ENCODE measurements at places on chromosomes 3 and 15.

GRCh38 chr3:20145874-20146273, 40.1 kb downstream of the SGO1 start:
- no peak for DNase-seq

DNA sequence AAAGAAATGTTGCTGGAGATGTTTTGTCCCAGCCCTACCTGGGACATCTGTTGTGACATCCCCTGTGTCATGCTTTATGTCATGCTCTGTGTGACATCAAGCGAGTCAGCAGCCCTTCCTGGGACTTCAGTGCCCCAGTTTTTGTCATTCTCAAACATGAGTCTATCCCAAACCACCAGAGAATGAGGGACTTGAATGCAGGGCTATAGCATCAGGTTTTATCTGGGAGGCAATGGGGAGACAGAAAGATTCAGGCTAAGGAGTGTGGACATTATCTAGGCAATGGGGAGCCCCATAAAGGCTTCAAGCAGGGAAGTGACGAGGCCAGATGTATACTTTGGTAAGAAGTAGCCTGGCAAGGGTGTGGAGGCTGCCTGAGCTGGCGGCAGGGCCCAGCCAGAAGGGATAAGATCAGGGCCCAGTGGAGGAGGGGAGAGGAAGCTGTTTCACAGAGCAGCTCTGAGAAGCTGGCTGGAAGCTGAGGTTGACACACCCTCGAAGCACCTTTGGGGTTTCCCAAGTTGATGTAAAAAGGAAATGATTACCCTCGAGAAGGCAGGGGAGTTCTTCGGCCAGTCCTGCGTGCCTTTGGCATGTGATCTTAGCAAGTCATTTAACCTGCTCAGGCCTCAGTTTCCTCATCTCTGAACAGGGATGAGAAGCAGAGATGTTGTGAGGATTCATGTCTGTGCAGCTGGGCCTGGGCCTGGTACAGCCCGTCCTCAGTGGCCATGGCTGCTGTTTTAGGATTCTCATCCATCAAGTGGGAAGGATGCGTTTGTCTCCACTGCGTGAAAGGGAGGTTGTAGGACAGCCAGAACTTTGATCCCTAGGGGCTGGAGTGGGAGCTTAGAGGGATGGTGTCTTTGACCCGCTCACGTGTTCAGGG, 34.3 kb downstream of the IRAK2 start:
- peak; percentile 65 for DNase-seq

- DNase-seq = no peak
Observed at GRCh38 chr15:66939016-66939415, 126.4 kb upstream of the SMAD3 start.

DNA sequence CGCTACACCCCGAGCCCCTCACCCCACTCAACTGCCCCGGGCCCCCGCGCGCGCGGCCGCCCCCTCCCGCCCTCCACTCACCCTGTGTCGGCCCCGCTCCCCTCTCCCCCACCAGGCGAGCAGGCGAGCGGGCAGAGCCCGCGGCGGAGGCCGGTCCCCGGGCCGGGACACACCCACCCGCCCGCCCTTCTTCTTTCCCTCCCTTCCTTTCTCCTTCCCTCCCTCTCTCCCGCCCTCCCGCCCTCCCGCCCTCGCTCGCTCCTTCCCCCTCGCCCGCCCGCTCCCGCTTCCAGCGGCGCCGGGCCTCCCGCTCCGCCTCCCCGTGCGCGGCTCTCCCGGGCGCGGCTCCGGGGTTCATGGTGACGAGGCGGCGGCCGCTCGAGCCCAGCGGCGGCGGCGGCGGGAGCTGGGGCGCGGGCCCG, at the start of gene CTDSPL:
TSS of gene CTDSPL (plus strand) at position 261 of the 422 bp plus-strand sequence. CDS start 320 bp downstream, outside the sequence.
- DNase-seq = no peak

DNA sequence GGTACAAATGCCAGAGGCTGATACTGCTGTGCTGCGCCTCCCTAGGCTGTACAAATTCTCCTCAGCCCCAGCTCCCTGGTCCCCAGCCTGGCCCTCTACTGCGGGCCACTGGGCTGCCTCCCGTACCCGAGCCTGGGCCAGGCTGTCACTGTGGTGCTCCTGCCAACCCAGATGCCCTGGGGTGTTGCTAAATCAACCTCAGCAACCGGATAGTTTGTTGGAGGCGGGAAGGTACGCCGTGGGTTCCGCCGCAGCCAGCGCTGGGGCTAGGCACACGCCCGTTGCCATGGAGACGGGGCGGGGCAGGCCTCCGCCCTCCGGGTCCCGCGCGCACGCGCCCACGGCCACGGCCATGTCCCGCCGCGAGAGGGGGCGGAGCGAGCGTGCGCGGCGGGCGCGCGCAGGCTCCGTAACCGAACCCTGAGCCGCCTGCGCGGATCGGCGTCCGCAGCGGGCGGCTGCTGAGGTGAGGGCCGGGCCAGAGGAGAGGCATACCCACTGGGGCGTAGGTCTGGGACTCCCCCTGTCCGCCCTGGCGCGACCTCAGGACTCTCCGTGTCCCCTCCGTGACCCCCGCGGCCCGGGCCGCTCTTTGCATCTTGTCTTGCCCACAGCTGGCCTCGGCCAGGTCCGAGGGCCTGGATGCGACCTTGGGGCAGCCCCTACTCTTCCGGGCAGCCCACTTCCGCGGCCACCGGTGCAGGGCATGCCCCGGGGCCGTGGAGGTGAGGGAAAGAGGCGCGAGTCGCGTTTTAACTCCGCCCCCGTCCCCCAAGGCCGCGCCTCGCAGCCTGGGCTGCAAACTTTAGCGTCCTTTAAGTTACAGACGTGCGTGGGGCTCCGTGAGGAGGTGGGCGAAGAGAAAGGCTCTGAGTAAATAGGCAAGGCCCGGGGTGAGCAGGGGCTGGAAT, at the start of gene TEX264:
TSS of gene TEX264 (plus strand) at position 430 of the 911 bp plus-strand sequence. CDS start 3,053 bp downstream, outside the sequence.
- peak; percentile 92 for DNase-seq

- DNase-seq = no peak
Observed at GRCh38 chr3:15756505-15756904, 41.3 kb downstream of the ANKRD28 start.

GRCh38 chr15:41983621-41984571, 11.5 kb upstream of the EHD4 start:
- no peak for DNase-seq

GRCh38 chr3:10382892-10383849, 62.3 kb upstream of the SEC13 start:
- DNase-seq = no peak

DNA sequence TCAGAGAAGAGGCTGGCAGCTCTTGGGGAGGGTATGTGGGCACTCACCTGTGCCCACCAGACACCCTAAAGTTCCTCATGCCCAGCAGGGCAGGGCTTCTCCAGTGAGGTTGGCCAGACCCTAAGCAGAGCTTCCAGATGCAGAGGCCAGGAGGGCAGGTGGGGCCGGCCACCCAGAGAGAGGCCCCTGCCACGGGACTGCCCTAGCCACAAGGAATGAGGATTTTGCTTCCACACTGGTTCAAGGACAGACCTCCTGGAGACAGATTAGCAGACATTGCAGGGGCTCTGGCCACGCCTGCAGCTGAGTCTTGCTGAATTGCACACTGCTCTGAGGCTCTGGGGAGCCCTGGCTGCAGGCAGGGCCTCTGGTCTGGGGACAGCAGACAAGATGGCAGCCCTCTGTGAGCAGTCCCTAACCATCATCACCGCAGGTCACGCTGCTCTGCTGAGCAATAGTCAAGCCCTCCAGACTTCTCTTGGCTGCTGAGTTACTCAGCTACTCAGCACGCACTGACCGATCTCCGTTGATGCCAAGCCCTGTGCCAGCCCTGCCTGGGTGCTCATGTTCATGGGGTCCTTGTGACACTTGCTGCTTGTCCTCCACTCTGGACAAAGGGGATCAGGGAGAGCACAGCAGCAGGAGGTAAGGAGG, 117.4 kb upstream of the ABHD17C start:
- no peak for DNase-seq

DNA sequence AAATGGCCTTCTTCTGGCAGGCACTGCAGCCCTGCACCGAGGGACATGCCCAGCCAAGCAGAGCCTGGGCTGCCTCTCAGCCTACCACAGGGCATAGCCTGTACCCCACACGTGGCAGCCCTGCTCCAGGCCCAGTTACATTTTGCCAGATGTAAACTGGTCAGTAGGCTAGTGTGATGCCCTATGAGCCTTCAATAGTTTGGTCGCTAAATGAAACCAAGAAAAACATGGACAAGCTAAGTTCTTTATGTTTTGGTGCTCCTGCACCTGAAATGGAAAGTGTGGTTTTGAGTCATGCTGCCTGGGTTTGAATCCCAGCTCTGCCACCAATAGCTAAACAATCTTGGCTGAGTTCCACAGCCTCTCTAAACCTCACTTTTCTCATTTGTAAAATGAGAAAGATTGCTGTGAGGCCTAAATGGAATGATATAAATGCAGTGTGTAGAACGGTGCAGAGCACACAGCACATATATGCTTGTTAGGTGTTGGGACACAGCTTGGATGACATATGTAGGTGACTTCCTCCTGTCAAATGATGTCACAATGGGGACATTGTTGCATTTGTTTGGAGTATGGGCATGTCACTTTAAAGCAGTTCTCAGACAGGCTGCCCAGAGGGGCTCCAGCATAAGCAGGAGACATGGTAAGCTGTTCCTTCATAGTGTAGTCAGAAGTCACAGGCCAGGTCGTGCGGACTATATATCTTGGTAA, 57.4 kb downstream of the ZBTB38 start:
- DNase-seq = no peak

DNA sequence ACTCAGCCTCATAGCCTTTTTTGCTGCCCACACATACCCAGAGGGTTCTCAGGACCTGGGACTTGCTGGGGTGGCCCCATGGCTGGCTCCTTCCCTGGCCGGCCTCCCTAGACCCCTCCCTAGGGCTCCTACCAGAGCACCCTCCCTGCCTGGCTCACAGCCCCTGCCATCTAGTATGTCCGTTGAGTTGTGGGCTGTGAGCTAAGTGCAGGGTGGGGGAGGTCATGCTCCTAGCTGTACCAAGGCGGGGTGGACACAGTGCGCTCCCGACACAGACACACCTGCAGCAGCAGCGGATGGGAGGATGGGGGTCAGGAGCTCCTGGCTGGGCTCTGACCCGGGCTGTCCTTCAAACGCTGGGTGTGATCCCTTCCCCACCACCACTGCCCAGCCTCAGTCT, 41.6 kb downstream of the HMCES start:
- no peak for DNase-seq

DNA sequence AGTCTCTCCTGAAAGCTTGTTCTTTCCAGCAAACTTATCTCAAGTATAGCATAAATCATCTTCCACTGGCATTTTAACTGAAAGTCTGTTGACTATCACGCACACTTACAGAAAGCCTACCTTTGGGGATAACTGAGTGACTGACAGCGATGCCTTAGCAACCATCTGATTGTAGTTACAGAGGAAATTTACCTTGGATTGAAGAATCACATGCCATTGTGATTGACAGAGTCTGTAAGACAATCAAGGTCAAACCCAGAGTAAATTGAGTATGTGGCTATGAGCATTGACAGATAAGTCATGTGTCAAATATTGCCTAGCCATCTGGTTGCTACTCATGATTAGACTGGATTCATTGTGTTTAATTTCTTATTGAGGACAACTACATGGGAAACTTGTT, 82.0 kb downstream of the CNTN4 start:
- no peak for DNase-seq

DNA sequence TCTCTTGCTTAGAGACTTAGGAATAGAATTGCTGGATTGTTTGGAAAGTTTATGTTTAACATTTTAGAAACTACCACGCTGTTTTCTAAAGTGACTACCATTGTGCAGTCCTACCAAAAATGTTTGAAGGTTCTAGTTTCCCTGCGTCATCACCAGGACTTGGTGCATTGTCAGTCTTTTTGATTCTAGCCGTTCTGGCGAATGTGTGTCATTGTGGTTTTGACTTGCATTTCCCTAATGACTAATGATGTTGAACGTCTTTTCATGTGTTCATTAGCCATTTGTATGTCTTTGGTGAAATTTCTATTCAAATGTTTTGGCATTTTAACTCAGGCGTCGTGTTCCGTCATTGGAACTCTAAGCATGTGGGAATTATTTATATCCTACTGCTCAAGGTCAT, 58.0 kb downstream of the CHD2 start:
- peak; percentile 37 for DNase-seq

- DNase-seq = no peak
Observed at GRCh38 chr3:48709051-48709461, 8.0 kb downstream of the IP6K2 start.

- no peak for DNase-seq
Observed at GRCh38 chr15:57198654-57199291, 177.5 kb upstream of the CGNL1 start.

DNA sequence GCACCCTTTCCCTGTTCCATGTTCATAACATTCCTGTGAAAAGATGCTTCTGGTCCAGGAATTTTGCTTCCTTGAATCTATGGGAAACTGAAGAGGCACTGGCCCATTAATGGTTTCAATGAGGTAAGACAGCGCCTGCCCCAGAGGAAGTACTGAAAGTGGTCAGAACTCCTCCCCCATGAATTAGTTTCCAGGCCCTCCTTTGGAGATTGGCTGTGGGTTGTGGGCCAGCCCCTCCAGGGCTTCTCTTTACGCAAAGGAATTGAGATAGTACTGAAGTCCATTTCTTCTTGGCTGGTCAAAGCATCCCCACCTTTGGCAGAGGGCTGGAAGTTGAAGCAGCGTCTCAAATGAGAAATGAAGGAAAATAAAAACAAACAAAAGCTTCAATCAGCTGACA, 175.5 kb downstream of the POLR2M start:
- DNase-seq = no peak

- DNase-seq = no peak
Observed at GRCh38 chr3:32577581-32578556, 7.2 kb upstream of the DYNC1LI1 start.

GRCh38 chr3:66110840-66111239, 72.1 kb upstream of the MAGI1 start:
- no peak for DNase-seq

DNA sequence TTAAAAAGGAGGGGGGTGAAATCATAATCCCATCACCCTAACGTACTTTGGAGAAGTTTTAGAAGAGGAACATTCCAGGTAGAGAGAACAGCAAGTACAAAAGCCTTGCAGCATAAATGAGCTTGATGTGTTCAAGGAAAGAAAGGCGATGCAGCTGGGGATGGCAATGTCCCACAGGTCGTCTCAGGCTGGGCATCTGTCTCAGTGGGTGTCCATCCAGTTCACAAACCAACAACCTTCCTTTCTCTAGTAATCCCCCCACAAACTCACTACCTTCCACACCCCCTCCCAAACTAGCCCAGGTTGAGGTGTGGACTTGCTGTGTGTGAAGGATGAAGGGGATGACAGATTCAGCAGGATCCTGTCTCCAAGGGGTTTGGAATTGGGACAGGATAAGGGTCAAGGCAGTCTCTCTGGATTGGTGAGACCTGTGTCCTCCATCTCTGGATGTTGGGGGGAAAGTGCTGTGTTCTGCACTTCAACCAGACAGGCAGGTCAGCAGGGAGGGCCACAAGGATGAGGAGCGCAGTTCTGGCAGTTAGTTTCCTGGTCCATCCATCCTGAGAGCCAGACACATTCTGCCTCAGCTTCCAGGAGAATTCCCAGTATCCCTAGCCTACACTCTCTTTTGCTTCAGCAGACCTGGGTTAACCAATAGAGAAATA, 1.7 kb upstream of the ESYT3 start:
- no peak for DNase-seq

- DNase-seq = no peak
Observed at GRCh38 chr3:173066044-173067004, 74.7 kb downstream of the SPATA16 start.

DNA sequence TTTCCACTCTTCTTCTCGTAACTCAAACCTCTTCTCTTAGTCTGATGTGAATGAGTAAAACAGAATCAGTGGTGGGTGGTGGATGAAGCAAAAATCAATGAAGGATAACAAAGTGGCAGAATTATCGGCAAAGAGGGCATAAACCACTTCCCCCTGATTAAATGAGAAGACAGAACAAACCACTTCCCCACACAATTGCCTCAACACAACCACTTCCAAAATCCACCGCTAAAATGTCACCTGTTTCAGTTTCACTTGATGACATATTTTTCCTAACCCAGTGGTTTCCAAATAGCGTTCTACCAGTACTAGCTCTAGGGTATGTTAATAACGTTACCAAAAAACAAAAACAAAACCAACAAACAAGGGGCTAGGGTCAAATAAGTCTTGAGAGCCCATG, 478.7 kb upstream of the WNT5A start:
- DNase-seq = no peak
